Heart left ventricle (tissue), 16 donors: ENCODE measurements at places on chromosomes 13 and 19.

GRCh38 chr13:24083722-24084421 lies 76.6 kb upstream of the SPATA13 start:
- H3K36me3 ChIP-seq, result no peaks in the 10 kb centered on the region
- H3K27ac ChIP-seq, result no peak overlapping the region
- no peak overlapping the region for H3K4me3 ChIP-seq
- H3K27me3 ChIP-seq, result no peaks in the 10 kb centered on the region
- DNase-seq, result no peak

- no peaks in the 10 kb centered on the region for H3K36me3 ChIP-seq
- peaks cover 16% of the 10 kb centered on the region for H3K27me3 ChIP-seq
- no peak overlapping the region for H3K4me3 ChIP-seq
- DNase-seq, result no peak
- H3K27ac ChIP-seq, result no peak overlapping the region
- H3K4me1 ChIP-seq, result no peaks in the 10 kb centered on the region
Measured at GRCh38 chr19:14769201-14769600, 9.2 kb downstream of the ADGRE2 start.

DNA sequence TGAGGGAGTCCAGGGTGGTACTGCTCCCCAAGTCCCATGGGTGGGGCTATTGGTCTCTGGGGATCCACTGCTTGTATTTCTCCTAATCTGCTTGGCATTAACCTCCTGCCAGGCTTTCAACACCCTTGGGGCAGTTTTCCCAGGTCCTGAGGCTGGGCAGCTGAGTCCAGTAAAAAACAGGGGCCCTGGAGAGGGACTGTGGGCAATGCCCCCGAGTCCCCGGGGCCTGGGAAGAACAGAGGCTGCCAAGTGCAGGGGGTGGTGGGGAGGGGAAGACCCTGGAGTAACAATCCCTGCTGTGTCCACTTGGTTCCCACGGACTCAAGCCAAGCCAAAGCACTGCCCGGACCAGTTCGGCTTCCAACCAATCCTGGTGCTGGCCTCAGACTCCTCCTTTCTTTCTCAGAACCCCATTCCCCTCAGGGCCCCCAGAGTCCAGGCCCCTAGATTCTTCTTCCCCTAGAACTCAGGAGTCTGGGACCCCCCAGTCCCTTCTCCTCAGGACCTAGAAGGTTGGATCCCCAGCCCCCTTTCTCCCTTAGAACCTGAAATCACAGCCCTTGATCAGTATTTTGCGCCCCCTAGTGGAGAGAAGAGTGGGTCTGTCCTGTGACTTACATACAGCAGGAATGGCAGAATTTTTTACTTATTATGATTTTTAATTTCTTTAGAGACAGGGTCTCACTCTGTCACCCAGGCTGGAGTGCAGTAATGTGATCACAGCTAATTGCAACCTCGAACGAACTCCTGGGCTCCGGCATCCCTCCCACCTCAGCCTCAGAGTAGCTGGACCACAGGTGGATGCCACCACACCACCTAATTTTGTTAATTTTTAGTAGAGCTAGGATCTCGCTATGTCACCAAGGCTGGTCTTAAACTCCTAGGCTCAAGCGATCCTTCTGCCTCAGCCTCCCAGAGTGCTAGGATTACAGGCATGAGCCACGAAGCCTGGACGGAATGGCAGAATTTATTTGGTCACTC lies 3.7 kb upstream of the CLPTM1 start:
- H3K36me3 ChIP-seq, result peaks cover 15% of the 10 kb centered on the region
- H3K27ac ChIP-seq, result peak overlapping the region; percentile 38
- H3K27me3 ChIP-seq, result no peaks in the 10 kb centered on the region

GRCh38 chr19:41366089-41366488 lies 2.1 kb upstream of the B9D2 start:
- peaks cover 7% of the 10 kb centered on the region for H3K4me1 ChIP-seq
- no peaks in the 10 kb centered on the region for H3K36me3 ChIP-seq
- no peak overlapping the region for H3K27ac ChIP-seq
- no peaks in the 10 kb centered on the region for H3K27me3 ChIP-seq
- no peak overlapping the region for H3K4me3 ChIP-seq
- DNase-seq, result no peak

- no peak for DNase-seq
- H3K27ac ChIP-seq, result no peak overlapping the region
- no peaks in the 10 kb centered on the region for H3K4me1 ChIP-seq
- no peaks in the 10 kb centered on the region for H3K27me3 ChIP-seq
- H3K36me3 ChIP-seq, result no peaks in the 10 kb centered on the region
Measured at GRCh38 chr13:26540334-26540733, 17.1 kb upstream of the WASF3 start.

DNA sequence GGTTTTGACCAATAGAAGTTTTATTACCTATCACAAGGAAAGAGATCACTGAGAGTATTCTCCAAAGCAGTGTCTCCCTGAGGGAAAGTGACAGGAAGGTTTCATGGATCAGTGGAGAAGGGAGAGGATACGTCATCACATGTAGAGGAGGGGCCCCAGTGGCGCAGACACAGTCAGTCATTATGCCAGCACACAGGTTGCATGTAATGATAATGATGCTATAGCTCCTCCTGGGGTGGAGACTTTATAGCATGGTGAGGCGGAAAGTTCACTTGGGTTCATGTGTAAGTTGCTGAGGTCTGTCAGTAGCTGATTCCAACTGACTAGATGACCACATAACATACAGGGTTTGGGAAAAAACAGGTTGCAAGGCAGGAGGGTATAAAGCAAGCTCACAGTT lies 88.8 kb downstream of the FNDC3A start:
- H3K36me3 ChIP-seq, result no peaks in the 10 kb centered on the region
- no peak for DNase-seq
- no peak overlapping the region for H3K4me3 ChIP-seq
- no peaks in the 10 kb centered on the region for H3K27me3 ChIP-seq
- peaks cover 13% of the 10 kb centered on the region for H3K4me1 ChIP-seq
